ENCODE measurements at places on chromosomes 1 and 21.
A peak's percentile ranks its signal among the peaks of the same experiment; 100 is the strongest.

DNA sequence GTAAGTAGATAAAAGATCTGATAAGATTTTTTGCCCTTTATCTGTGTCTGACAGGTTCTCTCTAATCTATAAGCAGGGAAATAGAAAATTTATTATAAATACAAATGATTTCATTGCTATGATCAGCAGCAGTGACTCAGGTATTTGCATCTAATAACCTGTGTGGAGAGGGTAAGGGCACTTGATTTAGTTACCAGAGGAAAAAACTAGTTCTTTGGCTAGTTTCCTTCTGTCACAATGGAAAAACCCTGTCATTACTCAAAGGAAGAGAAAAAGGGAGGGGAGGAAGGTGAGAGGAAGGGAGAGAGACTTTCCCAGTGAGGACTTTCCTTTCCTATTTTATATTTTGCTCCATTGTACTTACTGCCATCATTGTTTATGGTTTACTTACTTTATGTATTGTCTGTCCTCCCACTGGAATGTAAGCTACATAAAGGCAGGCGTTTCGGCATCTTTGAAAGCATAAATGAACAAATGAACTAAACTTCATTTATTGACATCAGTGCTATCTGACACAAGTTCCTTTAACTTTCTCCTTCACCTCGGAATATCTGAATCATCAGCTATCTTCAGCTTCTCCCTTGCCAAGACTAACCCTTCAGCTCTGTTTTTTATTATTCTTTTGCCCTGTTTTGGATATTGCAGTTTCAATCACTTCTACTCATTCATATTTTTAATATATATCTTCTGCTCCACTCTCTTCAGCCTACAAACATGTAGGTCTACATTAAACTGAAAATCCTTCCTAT, 34.9 kb downstream of the WDR3 start:
- H3K36me3 ChIP-seq: peaks cover 3% of the 10 kb centered on the region
- no peaks in the 10 kb centered on the region for H3K4me1 ChIP-seq
- DNase-seq: no peak
- H3K4me3 ChIP-seq: no peak overlapping the region

- H3K27ac ChIP-seq: no peak overlapping the region
- H3K27me3 ChIP-seq: no peaks in the 10 kb centered on the region
- no peak overlapping the region for H3K4me3 ChIP-seq
- no peaks in the 10 kb centered on the region for H3K4me1 ChIP-seq
- peaks cover 2% of the 10 kb centered on the region for H3K36me3 ChIP-seq
- DNase-seq: no peak
These were observed 5.8 kb upstream of the LAMC2 start for GRCh38 chr1:183180218-183180617.

DNA sequence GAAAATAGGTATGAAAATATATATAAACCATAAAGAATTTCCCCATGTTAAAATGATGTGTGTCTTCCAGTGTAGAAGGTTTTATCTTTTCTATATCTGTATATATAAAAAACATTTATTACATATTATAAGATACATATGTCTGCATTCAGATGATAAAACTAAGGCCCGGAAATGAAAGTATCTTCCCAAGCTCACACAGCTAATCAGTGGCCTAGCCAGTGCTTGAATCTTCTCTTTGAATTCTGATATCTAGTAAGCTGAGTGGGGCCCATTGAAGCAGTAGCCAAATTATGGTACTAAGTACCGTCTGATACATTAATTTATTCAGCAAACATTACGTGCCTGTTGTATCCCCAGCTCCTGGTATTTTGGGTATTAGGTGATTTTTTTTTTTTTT, 28.6 kb downstream of the UCK2 start:
- no peak overlapping the region for H3K27ac ChIP-seq
- no peak for DNase-seq
- peaks cover 32% of the 10 kb centered on the region for H3K4me1 ChIP-seq
- peaks cover 5% of the 10 kb centered on the region for H3K36me3 ChIP-seq
- no peak overlapping the region for H3K4me3 ChIP-seq
- no peaks in the 10 kb centered on the region for H3K27me3 ChIP-seq

DNA sequence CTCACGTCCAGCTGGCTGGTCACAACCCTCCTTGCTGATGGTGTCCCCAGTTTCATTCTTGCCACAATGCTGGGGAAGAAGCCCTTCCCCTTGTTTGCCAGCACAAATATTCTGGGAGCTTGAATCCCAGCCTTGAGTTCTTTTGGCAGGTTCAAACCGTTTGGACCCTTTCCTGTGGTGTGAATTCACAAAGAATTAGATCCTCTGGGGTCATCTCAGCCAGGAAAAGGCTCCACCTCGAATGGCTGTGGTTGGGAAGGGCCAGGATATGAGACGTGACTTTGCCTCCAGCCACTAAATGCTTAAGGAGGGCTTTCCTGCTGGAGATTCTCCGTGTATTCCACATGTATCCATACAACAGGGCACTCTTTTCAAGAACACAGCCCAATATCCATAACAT, 66.9 kb downstream of the MRPL37 start:
- H3K4me3 ChIP-seq: no peak overlapping the region
- no peak overlapping the region for H3K27ac ChIP-seq
- peaks cover 62% of the 10 kb centered on the region for H3K4me1 ChIP-seq
- DNase-seq: no peak
- H3K36me3 ChIP-seq: peaks cover 5% of the 10 kb centered on the region

DNA sequence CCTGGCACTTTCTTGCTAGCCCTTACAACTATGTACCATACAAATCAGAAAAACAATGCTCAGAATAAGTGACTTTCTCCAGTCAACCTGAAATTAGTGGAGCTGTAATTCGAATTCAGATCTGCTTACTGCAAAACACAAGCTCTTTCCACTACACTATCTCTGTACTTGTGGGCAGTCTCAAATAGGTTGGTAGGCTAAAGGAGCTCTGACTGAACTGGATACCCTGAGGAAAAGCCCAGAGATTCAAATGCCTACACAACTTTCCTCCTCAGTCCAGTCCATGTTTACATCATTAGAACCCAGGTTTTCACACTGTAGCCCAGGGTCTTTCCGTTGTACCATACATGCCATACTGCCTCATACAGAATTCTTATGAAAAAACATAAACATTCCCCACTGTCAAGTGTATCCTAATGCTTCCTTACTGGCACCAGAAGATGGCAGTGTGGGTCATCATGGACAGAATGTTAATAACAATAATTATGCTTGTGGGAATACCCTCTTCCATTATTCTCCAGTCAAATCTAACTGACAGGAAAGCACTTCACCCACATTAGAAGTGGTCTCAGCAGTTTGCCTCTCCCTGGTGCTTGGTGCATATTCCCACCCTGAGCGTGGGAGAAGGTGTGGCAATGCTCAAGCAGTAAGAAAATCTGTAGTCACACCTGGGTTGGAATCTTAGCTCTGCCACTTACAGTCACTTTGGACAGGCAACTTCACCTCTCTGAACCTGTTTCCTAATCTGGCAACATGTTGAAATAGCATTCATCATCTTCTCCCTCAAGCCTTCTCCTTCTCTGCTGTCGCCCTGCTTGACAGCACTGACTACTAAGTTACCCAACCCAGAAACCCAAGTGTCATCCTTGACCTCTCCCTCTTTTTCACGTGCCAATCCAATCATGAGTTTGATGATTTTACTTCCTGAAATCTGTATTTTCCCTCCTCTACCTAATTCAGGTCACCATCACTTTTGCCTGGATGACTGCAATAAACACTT, 14.4 kb upstream of the ZFYVE9 start:
- DNase-seq: no peak
- no peak overlapping the region for H3K27ac ChIP-seq
- no peaks in the 10 kb centered on the region for H3K4me1 ChIP-seq
- no peak overlapping the region for H3K4me3 ChIP-seq
- no peaks in the 10 kb centered on the region for H3K36me3 ChIP-seq

GRCh38 chr1:156848461-156849150, 10.3 kb downstream of the INSRR start:
- H3K36me3 ChIP-seq: peaks cover 5% of the 10 kb centered on the region
- no peak for DNase-seq
- H3K27ac ChIP-seq: no peak overlapping the region
- peak overlapping the region; percentile 55 for H3K4me3 ChIP-seq
- peaks cover 39% of the 10 kb centered on the region for H3K27me3 ChIP-seq
- H3K4me1 ChIP-seq: peaks cover 30% of the 10 kb centered on the region

DNA sequence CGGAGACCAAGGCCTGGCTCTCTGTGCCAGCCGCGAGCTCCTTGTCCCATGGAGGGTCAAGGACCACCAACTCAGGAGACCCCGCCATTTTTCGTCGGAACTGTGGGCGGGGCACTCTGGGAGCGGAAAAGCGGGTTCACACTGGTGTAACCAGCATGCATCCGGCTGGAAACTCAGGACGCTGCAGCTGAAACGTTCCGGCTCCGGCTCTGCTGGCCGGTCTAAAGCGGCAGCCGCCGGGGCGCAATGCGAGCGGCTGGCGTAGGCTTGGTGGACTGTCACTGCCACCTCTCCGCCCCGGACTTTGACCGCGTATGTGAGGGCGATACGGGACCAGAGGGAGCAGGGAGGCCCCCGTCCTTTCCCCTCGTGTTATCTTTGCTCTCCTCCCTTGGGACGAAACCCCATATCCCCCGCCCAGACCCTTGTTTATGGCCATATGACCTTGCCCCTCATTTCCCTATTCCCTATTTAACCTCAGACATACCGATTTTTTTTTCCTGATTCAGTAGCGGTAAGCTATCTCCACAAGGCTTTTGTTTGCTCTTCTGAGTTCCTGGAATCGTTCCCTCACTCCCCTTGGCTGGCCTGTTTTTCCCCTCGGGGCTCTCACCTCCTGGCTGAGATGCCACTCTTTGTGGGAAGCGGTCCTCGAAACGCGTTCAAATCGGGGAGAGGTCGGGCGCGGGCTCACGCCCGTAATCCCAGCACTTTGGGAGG, at the start of the genes NSL1 and TATDN3:
Gene NSL1 (minus strand): TSS at position 102 of the 720 bp plus-strand sequence. CDS start 14 bp downstream, at position 88.
Gene TATDN3 (plus strand): TSS at position 219 of the 720 bp plus-strand sequence. CDS start 28 bp downstream, at position 247.
- H3K27me3 ChIP-seq: no peaks in the 10 kb centered on the region
- H3K4me3 ChIP-seq: peak within 1 kb of the TSS; percentile 94
- H3K27ac ChIP-seq: peak within 1 kb of the TSS; percentile 98
- DNase-seq: peak; percentile 100
- peaks cover 18% of the 10 kb centered on the region for H3K36me3 ChIP-seq

All from central memory CD8-positive, alpha-beta T cell (primary cell).